ENCODE measurements at places on chromosomes 4 and X.

DNA sequence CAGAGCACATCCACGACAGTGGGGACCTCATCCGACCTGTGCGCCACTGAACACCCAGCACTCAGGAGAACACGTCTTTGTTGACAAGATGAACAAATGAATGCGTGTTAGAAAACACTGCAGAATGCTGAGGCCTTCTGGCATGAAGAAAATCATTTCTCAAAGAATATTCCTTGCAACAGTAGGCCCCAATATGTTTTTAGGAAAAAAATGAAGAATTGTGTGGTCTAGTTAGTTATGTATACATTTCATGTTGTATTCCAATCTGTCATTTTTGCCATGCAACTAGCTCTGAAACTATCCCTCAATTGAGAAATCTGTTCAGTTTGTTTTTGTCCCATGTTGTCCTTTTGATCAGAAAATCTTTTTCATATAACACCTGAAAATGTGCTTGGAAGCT is 77.4 kb upstream of the MAD2L1 start:
- no peak overlapping the region for H3K27ac ChIP-seq
- H3K4me3 ChIP-seq: no peak overlapping the region
- no peaks in the 10 kb centered on the region for H3K36me3 ChIP-seq
- no peaks in the 10 kb centered on the region for H3K4me1 ChIP-seq
- peaks cover 7% of the 10 kb centered on the region for H3K27me3 ChIP-seq
- DNase-seq: no peak

GRCh38 chr4:145909281-145909715 is 29.3 kb downstream of the ZNF827 start:
- no peaks in the 10 kb centered on the region for H3K27me3 ChIP-seq
- peaks cover under 1% of the 10 kb centered on the region for H3K4me1 ChIP-seq
- no peaks in the 10 kb centered on the region for H3K36me3 ChIP-seq
- no peak overlapping the region for H3K27ac ChIP-seq

- no peak overlapping the region for H3K4me3 ChIP-seq
- no peaks in the 10 kb centered on the region for H3K4me1 ChIP-seq
- 0 out of 2 replicates have a peak, but pooled peaks cover 6% of the 10 kb centered on the region for H3K36me3 ChIP-seq
- no peak for DNase-seq
- H3K27ac ChIP-seq: no peak overlapping the region
These were observed 26.1 kb downstream of the ZBTB49 start for GRCh38 chr4:4316150-4316495.

GRCh38 chrX:53795576-53795975 is 109.1 kb upstream of the HUWE1 start:
- H3K36me3 ChIP-seq: no peaks in the 10 kb centered on the region
- H3K27ac ChIP-seq: no peak overlapping the region
- no peak overlapping the region for H3K4me3 ChIP-seq

DNA sequence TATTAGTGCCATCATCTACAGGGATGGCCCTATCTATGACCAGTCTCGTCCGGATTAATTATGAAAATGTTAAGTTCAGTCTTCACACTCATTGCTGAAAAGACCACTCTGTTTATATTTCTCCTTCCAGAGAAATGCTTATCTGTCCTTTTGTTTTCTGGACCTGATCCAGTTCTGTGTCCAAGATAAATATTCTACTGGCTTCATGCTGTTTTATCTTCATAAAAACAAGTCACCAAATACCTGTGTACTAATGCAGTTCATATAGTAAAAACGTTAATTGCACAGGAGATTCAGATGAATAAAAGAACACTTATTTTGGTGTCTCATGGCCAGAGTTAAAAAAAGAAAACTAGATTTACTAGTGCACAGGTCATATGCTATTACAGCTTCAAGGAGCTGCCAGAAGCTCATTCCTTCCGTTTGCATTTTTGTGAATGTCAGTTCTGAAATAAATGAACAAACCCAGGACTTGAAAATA is 17.3 kb downstream of the FNIP2 start:
- H3K4me3 ChIP-seq: no peak overlapping the region
- no peak overlapping the region for H3K27ac ChIP-seq
- DNase-seq: no peak
- H3K36me3 ChIP-seq: no peaks in the 10 kb centered on the region
- no peaks in the 10 kb centered on the region for H3K27me3 ChIP-seq
- H3K4me1 ChIP-seq: peaks cover 19% of the 10 kb centered on the region

Measured in RWPE2 (cell line).